ENCODE measurements at places on chromosomes 5 and 9. TPM values are rescaled to one million over a fixed set of nuclear protein-coding genes. Genes with fewer than 3 reads are reported as not detected.

Gene DMRT3
- total RNA-seq: not detected

Gene SLC1A1
- 29.2 TPM for total RNA-seq

GRCh38 chr9:38482918-38483592 is 58.8 kb upstream of the IGFBPL1 start:
- no peak overlapping the region for H3K4me3 ChIP-seq
- no peaks in the 10 kb centered on the region for H3K27me3 ChIP-seq
- no peaks in the 10 kb centered on the region for H3K36me3 ChIP-seq
- no peak overlapping the region for H3K27ac ChIP-seq

DNA sequence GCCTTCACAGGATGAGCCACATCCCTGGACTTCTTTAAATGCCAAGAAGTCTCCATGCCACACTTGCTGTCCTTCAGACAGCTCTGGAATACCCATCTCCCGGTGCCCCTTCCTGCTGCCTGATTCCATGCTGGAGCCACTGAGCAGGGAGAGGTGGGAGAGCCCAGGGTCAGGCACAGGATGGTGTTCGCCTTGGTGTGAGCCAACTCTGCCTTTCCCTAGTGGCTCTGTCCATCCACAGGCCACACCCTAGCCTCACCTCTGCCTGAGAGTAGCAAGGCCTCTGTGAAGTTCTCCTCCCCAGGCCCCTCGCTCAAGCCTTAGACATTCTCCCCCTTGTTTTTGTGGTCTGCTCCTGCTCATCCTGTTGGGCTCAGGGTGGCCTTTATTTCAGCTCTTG is 54.2 kb upstream of the ANGPTL2 start:
- no peak overlapping the region for H3K27ac ChIP-seq
- no peaks in the 10 kb centered on the region for H3K4me1 ChIP-seq
- H3K36me3 ChIP-seq: no peaks in the 10 kb centered on the region
- DNase-seq: no peak

DNA sequence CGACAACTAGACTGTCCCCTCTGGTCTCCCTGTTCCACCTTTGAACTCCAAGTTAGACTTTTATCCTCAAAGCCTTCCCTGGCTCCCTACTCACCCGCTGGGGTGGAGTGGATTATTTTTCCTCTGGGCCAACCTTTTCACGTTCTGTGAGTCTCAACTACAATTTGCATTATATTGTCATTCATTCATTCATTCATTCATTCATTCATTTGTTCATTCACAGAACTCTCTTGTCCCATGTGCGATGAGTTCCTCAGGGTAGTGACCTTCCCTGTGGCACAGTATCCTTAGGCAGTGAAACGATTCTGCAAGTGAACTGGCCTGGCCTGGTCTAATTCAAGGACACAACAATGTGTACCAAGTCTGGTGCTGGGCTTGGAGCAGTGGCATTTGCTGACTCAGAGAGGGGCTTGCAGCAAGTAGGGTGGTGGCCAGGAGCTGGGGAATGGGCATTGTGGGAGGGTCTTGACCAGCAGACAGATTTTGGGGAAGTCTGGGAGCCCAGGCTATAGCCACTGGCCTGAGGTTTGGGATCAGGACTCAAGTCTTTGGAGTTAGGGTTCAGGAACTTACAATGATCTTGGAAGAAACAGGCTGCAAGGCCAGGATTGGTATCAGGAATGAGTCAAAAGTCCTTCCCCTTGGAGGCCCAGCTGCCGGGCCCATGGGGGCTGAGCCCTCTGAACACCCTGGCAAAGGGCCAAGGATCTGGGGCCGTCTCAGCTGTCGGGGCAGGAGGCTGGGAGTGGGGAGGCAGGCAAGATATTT is 37.2 kb upstream of the COL15A1 start:
- no peaks in the 10 kb centered on the region for H3K36me3 ChIP-seq
- H3K27me3 ChIP-seq: no peaks in the 10 kb centered on the region
- H3K4me1 ChIP-seq: peaks cover 22% of the 10 kb centered on the region
- H3K4me3 ChIP-seq: no peak overlapping the region

GRCh38 chr5:33227746-33228145 is 213.0 kb upstream of the TARS1 start:
- no peak for DNase-seq
- H3K4me1 ChIP-seq: peaks cover 9% of the 10 kb centered on the region
- no peaks in the 10 kb centered on the region for H3K36me3 ChIP-seq
- H3K27ac ChIP-seq: no peak overlapping the region
- no peaks in the 10 kb centered on the region for H3K27me3 ChIP-seq

All from upper lobe of left lung (tissue), 6 donors.